Stimulated activated CD4-positive, alpha-beta T cell treated with anti-CD3 and anti-CD28 coated beads, TNF-alpha, amount 100 ng/mL, for 1 hour (primary cell): ENCODE measurements at places on chromosomes 4 and X.

GRCh38 chrX:20506739-20507138, 240.0 kb upstream of the RPS6KA3 start:
- DNase-seq = no peak

- no peak for DNase-seq
These were observed 189.5 kb downstream of the APBB2 start for GRCh38 chr4:41024556-41025491.

DNA sequence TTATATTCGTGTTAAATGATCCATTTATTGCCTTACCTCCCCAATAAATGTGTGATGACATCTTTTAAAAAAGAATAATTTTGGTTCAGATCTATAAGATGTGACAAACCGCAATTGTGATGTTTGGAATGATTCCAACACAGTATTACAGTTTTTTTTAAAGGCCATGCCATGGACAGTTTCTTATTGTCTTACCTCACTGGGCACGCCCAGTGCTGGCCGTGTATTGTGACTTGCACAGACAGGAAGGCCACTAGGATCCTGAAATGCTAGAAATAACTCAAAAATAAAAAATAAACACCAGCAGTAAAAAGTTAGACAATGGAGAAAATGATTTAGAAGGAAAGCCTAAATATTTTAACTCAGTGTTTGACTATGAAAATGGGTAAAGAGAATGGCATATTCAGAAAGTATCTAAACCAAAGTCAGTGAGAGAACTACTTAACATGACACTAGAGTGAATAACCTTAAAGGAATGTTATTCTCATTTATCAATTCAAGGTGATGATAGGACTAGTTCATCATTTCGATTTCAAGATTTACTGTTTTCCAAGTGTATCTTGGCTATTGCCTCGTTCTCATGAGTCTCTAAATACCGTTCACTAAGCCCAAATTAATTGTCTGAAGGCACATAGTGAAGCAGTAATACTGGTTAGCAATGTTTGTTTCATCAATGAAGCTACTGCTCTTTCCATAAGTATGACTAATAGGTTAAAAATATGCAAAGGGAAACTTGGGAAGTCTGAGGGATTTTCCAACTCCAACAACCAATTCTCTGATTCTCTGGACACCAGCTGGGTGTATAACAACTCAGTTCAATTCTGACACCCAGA, 46.1 kb upstream of the VEGFC start:
- DNase-seq = no peak

DNA sequence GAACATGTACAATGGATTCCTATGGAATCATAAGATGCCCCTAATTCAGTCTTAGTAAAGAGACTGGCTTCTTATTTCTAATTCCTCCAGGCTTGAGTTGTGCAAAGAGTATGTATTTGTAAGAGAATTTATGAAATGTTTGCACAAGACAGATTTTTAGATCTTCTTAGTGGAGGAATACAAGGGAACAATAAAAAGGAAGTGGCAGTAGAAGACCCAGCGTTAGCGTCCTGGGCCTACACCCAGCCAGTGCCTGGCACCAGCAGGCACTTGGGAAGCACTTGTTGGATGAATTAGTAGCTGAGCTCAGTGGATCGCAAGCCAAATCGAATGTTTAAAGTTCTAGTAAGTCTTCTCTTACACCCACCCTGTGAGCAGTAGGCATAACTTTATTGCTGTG, 157.4 kb downstream of the PTTG2 start:
- no peak for DNase-seq

DNA sequence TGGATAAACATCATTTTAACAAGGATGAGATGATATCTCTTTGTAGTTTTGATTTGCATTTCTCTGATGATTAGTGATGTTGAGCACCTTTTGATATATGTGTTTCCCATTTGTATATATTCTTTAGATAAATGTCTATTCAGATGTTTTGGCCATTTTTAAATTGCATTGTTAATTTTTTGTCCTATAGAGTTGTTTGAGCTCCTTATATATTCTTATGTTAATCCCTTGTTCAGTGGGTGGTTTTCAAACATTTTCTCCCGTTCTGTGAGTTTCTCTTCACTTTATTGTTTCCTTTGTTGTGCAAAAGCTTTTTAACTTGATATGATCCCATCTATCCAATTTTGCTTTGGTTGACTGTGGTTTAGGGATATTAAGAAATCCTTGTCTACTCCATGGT, 606.0 kb downstream of the CCSER1 start:
- no peak for DNase-seq

- no peak for DNase-seq
These were observed 106.3 kb downstream of the RPA4 start for GRCh38 chrX:96989830-96990571.
